ENCODE measurements at places on chromosomes 1 and 21.
A peak's percentile ranks its signal among the peaks of the same experiment; 100 is the strongest.

GRCh38 chr21:29647353-29647781 lies 292.4 kb downstream of the GRIK1 start:
- no peak for DNase-seq

- peak; percentile 49 for DNase-seq
These were observed 131.6 kb downstream of the LHX8 start for GRCh38 chr1:75265792-75266191.

GRCh38 chr1:211616231-211616964 lies 37.4 kb upstream of the SLC30A1 start:
- DNase-seq = no peak

GRCh38 chr21:33268737-33269441 lies 2.7 kb downstream of the IL10RB start:
- DNase-seq = no peak

DNA sequence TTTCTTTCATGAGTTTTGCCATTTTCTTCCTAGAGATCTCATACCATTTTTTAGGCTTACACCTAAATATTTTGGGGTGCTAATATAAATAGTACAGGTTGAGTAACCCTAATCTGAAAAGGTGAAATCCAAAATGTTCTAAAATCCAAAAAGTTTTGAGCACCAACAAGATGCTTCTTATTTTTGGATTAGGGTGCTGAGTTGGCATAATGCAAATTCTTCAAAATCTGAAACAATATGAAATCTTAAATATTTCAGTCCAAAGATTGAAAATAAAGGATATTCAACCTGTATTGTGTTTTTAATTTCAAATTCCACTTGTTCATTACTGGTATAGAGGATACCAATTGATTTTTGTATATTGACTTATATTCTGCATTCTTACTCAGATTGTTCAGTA lies 51.1 kb upstream of the KCNK2 start:
- DNase-seq = no peak

GRCh38 chr1:201842472-201843027 lies 13.6 kb downstream of the IPO9 start:
- peak; percentile 29 for DNase-seq

DNA sequence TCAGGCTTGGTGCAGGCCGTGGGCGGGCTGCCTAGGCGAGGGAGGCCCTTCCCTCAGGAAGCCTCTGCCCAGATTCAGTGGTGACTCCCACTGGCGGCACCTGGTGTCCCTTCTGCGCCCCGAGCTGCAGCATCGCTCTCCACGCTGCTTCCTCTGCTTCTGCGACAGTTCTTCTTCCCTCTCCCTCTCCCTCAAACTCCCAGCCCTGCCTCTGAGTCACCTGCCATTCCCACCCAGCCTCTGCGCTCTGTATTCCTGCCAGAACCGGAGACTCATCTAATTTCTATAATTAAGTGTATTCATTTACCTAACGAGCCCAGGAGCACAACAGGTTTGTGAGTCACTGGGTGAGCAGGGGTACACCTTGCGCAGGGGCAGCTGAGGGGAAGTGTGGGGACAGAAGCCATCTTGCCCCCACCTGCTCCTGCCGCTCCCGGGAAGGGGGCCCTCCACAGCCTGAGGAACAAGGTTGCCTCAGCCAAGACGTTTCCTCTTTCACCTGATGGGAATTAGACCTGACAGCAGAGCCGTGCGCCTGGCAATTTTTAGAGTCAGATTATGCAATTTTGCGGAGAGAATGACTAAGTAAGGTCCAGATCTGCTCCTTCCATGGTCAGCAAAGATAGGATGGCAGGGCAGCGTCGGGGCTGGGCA lies 19.4 kb downstream of the KCNC4 start:
- DNase-seq = no peak

DNA sequence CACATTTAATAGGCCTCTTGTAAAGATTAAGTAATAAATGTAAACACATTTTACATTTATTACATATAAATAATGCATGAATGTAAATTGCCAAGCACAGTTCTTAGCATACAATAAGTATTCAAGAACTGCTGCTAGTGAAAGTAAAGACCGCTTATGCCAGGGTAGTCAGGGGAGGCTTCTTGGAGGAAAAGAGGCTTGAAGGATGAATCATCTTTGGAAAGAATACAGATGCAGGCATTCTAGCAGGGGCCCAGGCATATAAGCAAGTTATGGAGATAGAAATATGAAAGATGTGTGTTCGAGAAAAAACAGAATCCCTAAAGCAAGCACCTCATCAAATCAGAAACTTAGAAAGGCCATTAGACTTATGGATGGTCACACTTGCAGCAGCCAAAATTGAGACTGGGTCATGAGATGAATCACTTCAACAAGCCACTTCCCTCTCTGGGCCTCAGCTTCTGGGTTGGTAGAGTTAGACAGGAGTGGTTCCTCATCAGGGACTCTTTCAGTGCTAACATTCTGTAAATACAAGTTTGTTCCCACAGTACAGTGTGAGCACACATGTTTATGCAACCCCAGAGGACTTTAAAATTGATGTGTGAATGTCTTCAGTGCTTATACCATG lies 79.8 kb upstream of the ROR1 start:
- no peak for DNase-seq

DNA sequence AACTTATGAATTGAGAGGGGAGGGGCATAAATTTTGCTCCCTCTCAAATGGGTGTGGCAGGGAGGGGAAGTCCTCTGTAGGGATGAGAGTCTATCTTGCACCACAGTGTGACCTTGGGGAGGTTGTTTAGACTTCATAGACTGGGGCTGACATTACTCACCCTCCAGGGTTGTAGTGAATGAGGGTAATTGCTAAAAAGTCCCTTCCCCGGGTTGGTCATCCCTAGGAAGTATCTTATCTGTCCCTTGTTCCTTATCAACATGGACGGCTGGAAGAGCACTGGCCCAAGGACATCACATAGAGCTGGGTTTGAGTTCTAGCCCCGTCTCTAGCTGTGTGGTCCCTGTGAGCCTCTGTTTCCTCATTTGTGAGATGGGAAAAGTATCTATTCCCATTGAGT lies 52.4 kb upstream of the SLC2A1 start:
- no peak for DNase-seq

DNA sequence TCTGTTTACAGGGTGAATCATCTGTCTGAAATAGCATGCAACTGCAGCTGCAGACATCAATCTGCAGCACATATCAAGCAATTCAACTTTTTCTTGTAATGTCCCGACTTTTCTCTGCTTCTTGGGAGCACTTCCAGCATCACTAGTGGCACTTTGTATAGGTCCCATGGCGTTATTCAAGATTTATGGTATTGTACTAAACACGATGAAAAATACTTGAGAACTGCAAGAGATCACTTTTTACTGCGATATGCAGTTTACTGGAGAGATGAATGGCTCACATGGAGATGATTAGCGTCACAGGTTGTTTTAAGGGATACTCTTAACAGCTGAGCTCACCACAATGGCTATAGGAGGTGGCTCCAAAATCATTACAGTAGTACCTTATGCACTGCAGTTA lies 7.2 kb upstream of the SCMH1 start:
- DNase-seq = no peak

DNA sequence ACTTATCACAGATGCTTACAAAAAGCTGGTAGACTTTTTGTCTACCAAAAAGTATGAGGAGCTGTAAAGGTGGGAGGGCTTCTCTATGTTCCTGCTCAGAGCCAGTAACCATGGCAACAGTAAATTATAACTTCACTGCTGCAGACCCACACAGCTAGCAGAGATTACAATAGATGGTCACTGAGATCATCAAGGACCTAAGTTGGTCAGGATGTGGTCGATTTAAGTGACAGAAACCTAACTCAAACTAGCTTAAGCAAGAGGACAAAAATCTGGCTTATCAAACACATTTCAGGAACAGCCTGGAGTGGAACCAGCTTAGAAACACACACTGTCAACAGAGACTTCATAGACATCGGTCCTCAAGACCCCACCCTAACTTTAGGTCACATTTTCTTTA lies 113.4 kb upstream of the ATP1A1 start:
- DNase-seq = no peak

- DNase-seq = no peak
These were observed 41.8 kb downstream of the ETS2 start for GRCh38 chr21:38847556-38847955.

- no peak for DNase-seq
These were observed 54.4 kb downstream of the NR5A2 start for GRCh38 chr1:200081969-200082245.

DNA sequence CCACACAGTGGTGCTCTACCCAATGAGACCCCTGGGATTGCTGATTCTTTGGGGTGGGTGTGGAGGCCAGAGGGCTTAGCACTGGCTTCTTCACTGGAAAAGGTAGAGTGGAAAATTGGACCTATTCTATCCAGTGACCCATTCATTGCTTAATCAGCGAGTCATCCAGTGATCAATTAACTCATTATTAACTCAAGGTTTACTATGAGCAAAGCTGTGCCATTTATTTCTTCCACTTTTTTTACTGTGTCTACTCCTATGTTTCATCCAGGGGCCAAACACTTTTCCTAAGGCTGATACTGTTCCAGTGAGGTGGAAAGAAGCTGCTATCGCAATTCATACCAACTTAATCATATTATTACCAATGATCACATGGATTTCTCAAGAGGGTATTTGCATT lies 363.9 kb downstream of the RPS6KC1 start:
- DNase-seq = no peak
